ENCODE measurements at places on chromosomes 2 and 18.

GRCh38 chr2:31235504-31235902 is 1.6 kb downstream of the EHD3 start:
- no peak for DNase-seq

DNA sequence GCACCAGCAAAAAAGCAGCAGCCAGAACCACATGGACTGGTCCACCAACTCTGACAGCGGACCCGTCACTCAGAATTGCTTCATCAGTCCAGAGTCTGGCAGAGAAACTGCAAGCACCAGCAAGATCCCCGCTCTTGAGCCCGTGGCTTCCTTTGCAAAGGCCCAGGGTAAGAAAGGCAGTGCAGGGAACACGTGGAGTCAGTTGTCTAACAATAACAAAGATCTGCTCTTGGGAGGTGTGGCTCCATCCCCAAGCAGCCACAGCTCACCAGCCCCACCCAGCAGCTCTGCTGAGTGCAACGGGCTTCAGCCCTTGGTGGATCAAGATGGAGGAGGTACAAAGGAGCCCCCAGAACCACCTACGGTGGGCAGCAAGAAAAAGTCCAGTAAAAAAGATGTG is 269.3 kb downstream of the SETBP1 start:
- DNase-seq: no peak

DNA sequence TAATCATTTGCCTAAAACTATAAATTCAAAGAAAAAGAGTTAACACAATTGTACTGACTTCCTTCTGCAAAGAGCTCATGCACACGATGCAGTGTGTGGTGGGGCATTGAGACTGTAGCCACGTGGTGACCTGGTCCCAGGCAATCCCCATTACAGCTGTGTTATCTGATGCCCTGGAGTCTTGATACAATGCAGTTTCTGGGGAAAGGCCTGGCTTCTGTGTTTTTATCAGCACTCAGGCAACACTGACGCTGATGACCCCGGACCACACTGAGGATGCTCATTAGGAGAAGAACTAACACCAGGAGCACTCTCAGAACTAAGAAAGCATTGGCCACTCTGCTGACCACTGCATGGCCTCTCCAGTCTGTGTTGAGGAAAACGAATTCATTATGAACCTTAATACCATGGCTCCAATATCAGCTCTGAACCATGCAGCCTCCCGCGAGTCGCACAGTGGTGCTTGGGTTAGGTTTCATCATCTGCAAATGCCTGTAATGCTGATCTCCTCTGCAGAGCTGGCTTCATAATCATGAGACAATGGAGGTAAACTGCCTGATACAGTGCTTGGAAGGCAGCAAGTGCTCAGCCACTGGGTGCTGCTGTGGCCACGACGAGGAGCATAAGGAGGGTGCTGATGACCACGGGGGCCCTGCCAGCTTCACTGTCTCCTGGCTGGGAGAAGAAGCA is 218.5 kb downstream of the MYT1L start:
- no peak for DNase-seq

DNA sequence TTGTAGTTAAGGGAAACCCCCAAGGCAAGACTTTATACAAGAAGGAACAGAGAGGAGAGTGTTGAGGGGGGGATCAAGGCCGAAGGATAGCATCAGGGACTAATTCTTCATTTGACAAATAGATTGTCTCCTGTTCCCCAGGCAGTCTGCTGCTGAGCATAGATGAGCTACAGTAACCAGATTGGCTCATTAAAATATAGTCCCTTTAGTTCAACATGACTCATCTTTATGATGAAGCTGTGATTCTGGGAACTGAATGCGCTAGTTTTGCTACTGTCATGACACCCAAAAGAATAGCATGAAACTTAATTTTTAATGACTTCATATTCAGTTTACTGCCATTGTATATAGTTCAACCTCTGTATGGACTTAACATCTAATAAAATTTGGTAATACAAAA is 35.5 kb downstream of the TMEFF2 start:
- DNase-seq: no peak

DNA sequence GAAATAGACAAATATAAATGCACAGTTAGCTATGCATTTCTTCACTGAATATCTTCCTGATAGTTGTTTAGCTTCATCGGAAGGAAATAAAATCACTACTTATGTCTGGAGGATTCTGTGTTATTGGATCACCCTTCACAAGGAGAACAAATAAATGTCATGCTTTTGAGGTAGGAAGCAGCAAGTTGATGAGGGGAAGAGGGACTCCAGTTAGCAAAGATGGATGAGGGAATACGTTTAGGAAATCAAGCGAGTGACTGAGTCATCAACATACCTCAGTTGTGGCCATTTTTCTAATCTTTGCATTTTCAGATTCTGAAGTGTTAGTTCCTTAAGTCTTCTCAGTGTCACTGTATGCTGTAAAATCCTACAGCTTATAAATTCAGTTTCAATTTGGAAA is 456.2 kb downstream of the EPHA4 start:
- DNase-seq: no peak

- no peak for DNase-seq
Observed at GRCh38 chr2:2717406-2717805, 386.3 kb upstream of the MYT1L start.

DNA sequence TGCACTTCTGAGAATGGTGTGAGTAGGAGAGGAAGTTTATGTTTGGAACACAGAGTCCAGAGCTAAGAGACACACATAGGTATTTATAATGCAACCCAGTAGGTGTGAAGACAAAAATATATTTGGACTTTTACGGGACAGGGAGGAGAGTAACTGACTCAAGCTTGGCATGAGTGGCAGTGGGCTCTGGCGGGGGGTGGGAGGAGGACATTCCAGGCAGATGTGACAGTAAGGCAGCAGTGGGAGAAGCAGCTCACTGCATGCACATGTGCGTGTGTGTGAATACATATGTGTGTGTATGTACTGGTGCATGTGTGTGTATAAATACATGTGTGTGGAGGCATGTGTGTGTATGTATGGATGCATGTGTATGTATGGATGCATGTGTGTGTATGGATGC is 51.4 kb downstream of the DCDC2C start:
- DNase-seq: no peak

- DNase-seq: no peak
Observed at GRCh38 chr2:120805011-120805410, 69.3 kb downstream of the GLI2 start.

DNA sequence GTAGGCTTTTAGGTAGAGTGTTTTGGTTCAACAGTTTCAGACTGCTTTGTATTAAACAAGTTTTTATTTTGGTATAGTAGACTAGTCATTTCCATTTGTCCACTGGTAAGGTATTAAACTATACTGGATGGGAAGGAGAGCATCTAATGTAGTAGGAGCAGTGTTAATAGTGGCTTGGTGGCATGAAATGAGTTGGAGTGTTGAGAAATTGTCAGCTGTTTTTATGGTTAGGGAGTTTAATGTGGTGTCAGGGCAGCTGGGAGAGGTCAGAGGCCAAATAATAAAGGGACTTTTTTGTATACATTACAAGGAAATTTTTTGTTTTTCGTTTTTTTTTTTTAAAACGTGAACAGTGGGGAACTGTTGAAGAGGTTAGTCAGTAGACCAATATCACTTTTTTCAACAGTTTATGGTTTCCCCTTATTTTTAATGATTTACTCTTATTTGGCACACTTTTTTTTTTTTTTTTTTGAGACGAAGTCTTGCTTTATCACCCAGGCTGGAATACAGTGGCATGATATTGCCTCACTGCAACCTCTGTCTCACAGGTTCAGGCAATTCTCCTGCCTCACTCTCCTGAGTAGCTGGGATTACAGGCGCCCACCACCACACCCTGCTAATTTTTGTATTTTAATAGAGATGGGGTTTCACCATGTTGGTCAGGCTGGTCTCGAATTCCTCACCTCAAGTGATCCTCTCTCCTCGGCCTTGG is 21.2 kb downstream of the ACTR3 start:
- no peak for DNase-seq

DNA sequence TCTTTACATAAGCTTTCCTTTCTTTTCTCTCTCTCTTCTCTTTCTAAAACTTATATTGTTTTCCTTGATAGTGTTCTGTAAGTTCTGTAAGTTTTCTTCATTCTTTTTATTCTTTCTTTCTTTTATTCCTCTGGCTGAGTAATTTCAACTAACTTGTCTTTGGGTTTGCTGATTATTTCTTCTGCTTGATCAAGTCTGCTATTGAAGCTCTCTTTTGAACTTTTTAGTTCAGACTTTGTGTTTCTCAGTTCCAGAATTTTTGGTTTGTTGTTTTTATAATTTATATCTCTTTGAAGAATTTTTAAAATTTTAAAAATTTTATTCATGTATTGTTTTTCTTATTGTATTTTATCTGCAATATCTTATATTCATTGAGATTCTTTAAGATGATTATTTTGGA is 795.8 kb upstream of the SALL3 start:
- no peak for DNase-seq

DNA sequence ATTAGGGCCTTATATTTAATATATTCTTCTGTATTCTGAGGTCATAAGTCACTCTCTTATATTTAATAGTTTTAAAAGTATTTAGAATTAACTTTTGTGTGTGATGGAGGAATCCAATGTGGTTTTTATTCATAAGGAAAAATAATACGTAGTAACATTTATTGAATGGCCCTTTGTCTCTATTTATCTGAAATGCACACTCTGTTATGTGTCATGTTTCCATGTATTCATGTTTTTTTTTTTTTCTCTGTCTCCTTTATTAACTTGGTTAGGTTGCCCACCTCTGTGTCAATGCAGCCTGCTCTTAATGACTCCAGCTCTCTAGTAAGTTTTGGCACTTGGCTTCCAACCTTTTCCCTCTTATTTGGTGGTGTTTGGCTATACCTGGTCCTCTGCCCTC is 33.8 kb downstream of the RNF144A start:
- DNase-seq: no peak

DNA sequence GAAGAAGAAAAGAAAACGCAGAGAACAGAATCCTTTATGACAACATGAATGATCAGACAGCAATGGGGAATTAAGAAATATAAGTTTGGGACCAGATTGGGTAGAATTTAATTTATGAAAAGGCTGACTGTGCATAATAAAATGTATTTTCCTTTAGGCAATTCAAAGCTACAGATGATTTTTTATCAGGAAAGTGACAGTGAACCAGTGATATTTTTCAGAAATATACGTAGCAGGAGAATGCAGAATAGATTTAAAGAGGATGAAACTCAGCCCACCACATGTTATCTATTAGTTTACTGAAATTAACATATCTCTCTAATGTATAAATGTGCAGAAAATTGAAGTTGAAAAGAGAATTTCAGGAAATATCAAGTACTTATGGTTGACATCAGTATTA is 110.0 kb downstream of the SCN2A start:
- DNase-seq: no peak

GRCh38 chr2:214489702-214490101 is 78.8 kb downstream of the VWC2L start:
- DNase-seq: no peak

Data from left ventricle myocardium superior (tissue), 1 donor.